Left ventricle myocardium superior (tissue), 1 donor: ENCODE measurements at places on chromosomes 4 and X. TPM values are rescaled to one million over a fixed set of nuclear protein-coding genes. Genes with fewer than 3 reads are reported as not detected.

GRCh38 chrX:3345281-3346191 lies 916 bp downstream of the MXRA5 start:
- DNase-seq: peak; percentile 67

DTHD1 gene
- 0.10 TPM for total RNA-seq

GRCh38 chrX:119410027-119410819 lies 11.1 kb downstream of the SLC25A43 start:
- DNase-seq: no peak

DNA sequence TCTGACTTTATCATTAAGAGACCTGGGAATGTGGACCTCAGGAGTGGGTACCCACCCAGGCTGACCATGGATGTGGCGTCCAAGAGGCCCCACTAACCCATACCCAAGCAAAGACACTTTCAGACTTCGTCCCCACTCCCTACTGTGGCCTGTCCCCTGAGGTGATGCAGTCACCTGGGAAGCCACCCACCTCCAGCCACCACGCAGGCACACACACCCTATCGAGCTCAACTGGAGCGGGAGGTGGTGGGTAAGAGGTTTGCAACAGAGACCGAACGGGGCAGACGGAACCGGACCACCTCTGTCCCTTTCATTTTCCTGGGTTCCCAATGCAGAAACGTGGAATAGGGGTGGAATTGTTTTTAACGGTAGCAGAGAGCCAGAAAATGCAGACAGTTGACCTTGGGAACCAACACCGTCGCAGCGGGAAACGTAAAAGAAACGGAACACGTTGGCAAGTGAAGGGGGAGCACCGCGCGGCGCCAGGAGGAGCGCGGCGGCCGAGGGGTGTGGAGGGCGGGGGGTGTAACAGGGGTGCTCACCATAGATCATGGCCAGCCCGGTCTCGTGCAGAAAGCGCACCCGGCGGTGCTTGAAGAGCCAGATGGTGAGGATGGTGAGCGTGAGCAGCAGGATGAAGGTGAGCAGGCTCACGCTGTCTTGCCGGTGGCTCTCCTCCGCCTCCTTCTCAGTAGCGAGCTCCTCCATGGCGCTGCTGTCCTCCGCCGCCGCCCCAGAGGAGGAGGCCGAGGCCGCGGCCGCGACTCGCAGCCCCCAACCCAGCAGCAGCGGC lies 559 bp downstream of the SLC9A7 start:
- peak; percentile 27 for DNase-seq

AMER1 gene
- total RNA-seq: 4.4 TPM

DNA sequence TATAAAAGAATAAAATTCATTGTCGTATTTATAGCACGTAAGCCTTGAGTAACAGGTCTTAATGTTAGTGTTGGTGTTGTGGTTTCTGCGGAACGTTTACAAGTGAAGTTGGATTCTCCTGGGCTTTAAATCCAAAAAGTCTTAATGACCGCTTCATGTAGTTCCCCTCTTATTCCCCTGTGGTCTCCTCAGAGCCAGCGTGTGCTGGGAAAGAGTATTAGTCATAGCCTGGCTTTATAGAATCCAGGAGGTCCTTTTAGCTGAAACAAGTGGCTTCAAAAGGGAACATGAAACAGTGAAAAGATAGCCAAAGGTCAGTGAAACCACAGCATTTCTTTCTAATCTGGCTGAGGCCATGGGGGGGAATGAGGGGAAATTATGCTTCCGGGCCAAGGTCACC lies 79.1 kb downstream of the CLCN4 start:
- DNase-seq: no peak

DNA sequence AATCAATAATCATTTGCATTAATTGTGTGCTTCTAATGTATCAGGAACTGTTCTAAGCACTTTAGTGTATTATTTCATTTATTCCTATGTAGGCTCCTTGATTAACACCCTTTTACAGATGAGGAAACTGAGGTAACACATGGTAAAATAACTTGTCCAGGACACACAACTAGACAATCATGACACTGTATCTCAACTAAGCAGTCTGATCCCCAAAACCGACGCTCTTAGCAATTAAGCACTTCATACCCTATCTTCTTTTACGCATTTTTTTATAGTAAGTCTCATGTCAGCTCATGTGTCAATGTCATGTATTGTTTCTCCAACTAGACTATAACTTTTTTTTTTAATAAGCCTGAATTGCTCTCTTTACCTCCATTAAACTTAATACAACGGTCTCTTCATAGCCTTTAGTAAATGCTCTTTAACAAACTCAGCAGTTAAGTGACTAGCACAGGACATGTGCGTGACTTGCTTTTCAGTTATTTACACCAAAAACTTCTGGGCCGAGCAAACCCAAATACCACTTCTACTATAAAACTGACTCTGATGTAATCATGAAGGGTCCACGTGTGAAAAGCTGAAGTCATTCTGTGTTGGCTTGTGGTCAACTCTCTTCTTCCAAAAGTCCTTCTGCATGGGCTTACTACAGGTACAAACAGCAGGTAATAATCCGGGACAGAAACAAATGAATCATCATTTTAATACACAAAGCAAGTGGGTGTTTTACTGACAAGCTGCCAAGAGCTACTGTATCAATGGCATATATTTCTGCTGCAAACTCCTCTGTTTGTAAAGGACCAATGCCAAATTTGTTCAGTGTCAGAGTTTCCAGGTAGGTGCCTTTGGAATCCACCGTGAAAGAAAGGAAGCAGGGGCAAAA lies 7.9 kb upstream of the AMBN start:
- DNase-seq: no peak
